ENCODE measurements at places on chromosomes 3 and 15. TPM values are rescaled to one million over a fixed set of nuclear protein-coding genes. Genes with fewer than 3 reads are reported as not detected.

The CCR1 gene
- total RNA-seq = 15.0 TPM

GRCh38 chr15:76533060-76533820 is 196.7 kb downstream of the ISL2 start:
- no peak for DNase-seq

The LYSMD4 gene
- total RNA-seq = 16.0 TPM

DNA sequence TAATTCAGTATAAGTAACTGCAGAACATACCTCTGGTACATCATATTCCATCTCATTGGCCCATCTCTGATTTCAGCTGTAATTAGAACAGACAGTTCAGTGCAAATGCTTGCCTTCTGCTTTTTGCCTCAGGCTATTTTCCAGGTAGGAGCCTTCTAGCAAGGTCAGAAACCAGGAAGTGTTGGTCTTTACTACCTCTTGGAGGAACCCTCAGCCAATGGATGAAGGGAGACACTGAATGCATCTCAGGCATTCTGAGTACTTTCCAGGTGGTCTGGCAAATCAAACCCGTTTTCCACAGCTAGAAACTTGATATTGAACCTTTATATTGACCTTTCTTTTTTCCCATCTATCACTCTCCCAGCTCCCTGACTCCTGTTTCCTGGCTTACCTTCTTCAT is 348.5 kb upstream of the SOX2 start:
- no peak for DNase-seq

DNA sequence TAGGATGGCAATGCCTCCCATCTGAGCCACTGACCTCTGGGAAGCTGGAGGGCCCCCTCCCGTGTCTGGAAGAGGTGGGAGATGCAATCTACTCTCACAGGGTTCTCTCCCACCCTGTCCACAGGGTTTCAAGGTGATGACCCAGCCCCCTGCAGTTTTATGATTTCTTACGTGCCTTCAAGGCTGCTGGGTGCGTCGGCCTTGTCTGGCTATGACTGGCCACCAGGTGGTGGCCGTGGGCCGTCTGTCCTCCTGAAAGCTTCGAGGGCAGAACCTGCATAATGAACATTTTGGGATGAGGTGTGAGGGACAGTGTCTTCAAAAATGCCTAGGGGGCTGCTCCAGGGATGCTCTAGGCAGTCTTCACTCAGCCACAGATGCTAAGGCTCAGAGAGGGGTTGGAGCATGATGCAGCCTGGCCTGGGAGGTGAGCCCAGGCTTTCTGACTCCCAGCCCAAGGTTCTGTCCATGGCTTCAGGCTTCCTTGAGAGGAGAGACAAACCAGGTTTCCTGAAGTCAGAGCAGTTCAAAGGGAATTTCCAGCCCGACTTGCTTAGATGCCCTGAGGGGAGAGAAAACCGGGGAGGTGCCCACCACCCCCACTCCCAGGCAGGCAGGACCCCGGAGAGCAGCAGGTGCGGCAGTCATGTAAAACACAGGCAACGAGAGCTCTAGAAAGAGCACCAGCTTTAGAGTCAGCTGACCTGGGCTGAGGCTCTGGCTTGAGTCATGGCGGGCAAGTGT is 18.7 kb downstream of the ISG20 start:
- DNase-seq = no peak

The KBTBD12 gene
- 0.32 TPM for total RNA-seq

DNA sequence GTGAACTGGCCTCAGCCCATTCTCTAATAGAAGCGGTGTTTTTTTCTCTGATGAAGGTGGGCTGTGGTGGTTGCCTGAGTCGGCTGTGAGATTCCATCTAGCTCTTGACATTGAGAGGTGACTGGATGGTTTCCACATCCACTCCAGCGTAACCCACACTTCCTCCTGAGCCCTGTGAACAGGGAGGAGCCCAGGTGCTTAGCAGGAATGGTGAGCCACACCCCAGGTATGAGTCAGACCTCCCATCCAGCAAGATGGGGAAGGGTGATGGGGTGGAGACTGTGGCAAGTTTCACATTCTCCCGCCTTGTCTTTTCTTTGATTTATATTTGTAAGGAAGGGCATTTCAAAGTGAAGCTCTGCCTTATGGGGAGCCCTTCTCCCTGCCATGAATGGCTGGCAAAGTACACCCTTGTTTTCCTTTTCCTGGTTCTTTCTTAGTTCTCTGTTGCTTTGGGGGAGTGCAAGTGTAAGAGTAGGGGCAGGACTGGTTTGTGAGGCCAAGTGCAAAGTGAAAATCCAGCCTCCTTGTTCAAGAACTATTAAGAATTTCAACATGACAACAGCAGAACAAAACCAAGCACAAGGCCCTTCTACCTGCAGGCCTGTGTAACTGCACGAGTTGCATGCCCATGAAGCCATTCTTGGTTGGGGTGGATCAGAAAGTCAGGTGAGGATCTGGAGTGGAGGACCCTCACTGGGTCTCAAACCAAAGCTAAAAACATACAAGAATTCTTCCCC is 4.6 kb upstream of the TPRG1 start:
- DNase-seq = no peak
